ENCODE measurements at places on chromosomes 12 and 14. TPM values are rescaled to one million over a fixed set of nuclear protein-coding genes. Genes with fewer than 3 reads are reported as not detected.

The RASSF9 gene
- 3.9 TPM for total RNA-seq

The GON7 gene
- total RNA-seq: 6.2 TPM

The SLC17A8 gene
- not detected for total RNA-seq

The LRP1-AS gene
- not detected for total RNA-seq

The FBXO21 gene
- 118 TPM for total RNA-seq

The LMNTD1 gene
- total RNA-seq: 0.63 TPM
